Uterus (tissue), 4 donors: ENCODE measurements at places on chromosomes 6 and 20. TPM values are rescaled to one million over a fixed set of nuclear protein-coding genes. Genes with fewer than 3 reads are reported as not detected.

The XKR7 gene
- not detected for total RNA-seq

The NT5E gene
- total RNA-seq, result 58.8 TPM

The IMPG1 gene
- 0.14 TPM for total RNA-seq

The LAMP5 gene
- not detected for total RNA-seq

The DNPH1 gene
- total RNA-seq, result 68.4 TPM

GRCh38 chr6:150302520-150303176 is 66.2 kb upstream of the IYD start:
- no peak for DNase-seq

DNA sequence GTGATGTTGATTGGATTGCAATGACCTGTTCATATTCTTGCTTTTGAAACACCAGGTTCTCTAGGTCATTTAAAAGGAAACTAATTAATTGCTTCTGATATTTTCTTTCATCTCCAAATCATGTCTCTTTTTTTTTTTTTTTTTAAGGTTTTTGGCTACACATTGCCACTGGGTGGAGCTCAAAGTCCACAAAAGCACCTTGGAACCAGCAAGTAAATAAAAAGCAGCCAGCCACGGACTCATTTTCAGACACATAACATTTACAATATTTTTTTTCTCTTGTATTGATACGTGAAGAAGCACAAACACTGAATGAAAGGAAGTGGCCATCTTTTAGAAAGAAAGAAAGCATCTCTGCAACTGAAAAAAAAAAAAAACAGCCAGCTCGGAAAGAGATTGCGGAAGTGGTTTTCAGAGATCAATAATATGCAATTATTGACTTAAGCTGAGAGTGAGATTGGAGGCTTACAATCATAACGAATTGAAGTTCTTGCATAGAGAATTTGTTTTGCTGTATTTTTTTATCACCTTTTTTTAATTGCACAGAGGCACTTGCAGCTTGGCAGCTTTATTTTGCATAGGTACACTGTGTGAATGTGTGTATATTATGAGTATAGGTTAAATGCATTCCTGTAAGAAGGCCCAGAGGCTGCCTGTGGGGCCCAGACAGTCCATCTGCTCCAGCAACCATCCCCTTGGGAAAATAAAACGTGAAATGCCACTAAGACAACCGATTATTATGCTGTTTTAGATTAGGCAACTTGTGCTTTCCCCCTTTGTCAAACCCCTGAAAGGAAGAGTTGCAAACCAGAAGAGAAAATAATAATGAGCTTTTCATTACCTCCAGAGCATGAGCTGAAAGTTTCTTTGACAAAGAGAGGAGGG is 28.2 kb downstream of the CGA start:
- peak; percentile 36 for DNase-seq

- DNase-seq, result no peak
These were observed 953.7 kb downstream of the TFAP2A start for GRCh38 chr6:9461188-9461587.

DNA sequence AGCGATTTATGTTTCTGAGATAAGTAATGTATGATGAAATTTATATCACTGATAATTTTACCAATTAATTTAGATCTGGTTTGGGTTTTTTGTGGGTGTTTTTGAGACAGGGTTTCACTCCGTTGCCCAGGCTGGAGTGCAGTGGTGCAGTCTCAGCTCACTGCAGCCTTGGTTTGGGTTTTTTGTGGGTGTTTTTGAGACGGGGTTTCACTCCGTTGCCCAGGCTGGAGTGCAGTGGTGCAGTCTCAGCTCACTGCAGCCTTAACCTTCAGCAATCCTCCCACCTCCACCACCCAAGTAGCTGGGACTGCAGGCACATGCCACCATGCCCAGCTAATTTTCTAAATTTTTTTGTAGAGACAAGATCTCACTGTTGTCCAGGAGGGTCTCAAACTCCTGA is 13.0 kb downstream of the MRS2 start:
- DNase-seq, result no peak

DNA sequence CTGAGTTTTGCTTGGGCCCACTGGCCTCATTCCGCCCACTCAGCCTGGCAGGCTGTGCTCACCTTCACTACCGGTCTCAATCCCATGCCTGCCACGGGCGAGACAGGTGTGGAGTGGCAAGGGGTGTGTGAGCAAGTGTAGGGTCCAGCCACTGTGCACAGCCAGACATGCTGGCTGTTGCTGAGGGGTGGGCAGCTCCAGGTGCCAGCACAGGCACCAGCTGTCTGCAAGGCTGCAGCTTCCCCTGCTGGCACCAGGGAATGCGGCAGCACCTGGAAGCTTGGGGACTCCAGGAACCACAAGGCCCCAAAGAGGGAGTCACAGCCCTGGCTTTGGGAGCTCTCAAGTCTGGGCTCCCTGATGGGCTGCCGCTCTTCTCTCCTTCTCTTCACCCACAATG is 372.7 kb downstream of the CBLN4 start:
- no peak for DNase-seq

DNA sequence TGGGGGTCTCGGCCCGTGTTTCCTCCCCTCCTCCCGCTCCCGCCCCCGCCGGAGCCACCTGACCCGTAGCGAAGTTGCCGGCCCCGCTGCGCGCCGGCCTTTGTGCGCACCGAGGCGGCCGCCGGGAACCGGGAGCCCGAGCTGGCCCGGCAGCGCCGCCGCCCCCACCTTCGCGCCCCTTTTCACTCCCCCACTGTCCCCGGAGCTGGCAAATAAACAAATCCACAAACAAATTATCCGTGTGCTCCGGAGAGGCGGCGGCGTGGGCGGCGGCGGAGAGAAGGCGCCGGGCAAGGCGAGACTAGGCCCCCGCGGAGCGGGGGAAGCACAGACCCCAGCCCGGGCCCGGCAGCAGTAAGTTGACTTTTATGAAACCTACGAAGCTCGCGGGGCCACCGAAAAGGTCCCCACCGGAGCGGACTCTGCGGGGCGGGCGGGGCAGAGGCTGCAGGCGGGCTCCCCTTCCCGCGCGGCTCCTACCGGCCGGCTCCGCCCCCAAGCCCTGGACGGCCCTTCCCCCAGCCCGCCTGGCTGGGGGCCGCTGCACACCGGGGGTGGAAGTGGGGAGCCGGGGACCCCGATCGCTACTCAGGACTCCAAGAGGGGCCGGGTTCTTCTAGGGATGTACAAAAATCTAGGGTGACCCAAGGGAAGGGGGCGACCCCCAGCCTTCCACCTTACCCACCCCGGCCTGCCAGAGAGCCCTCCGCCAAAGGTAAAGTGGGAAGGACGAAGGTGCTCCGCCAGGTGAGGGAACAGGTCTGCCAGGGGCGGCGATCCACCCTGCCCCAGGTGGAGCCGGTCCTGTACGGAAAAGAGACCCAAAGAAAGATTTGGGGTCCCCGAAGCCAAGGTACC is 40.7 kb downstream of the YTHDF1 start:
- DNase-seq, result no peak

DNA sequence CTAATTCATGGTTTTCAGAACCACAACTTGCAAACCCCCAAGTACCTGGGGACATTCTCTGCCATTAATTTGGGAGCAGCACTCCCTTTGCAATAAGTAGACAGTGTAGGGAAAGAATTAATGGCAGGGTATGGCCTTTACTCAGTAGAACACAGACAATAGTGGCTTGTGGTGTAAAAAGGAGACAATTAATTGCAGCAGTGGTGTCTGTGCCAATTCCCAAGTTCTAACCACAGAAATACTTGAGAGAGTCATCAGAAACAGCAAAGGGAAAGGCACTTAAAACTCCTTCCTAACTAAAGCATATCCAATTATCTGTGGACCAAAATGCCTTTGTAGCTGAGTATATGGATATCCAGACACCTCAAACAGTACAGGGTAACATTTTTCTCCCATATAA is 257.6 kb upstream of the POU3F2 start:
- DNase-seq, result no peak

GRCh38 chr6:112773187-112773586 is 426.1 kb downstream of the RFPL4B start:
- DNase-seq, result no peak

- no peak for DNase-seq
These were observed 215.2 kb downstream of the TAF4 start for GRCh38 chr20:61850457-61850856.

DNA sequence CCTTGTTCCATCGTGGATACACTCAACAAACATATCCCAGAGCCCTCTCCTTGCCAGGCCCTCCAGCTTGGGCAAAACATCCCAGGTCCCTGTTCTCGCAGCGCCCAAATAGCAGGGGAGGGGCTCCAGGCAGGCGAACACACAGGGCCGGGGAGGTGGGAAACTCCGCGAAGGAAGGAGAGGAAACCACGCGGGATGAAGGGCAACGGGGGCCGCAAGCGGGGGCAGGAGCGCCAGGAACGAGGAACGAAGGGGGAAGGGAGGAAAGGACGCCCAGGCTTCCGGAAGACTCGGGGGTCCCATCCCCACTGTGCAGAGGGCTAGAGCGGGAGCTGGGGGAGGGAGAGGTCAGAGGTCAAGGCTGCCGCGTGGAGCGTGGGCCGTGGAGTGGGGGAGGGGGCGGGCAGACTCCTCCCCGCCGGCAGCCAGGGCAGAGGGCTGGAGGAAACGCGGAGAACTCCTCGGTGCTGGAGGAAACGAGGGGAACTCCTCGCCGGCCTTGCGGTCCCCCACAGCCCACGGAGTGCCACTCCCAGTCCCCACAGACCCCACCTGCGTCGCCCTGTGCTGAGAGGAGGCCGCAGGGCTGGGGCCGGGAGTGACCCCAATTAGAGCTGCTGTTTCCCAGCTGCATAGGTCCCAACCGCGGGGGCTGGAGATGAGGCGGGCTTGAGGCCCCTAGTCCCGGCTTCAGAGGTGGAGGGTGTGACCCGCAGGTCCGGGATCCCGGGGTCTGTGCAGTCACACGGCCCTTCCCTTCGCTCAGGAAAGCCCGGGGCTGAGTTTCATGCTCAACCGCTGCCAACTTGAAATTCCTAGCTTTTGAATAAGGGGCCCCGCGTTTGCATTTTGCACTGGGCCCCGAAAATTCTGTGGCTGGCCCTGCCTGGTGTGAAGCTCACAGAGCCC is 1.2 kb upstream of the RBM38 start:
- DNase-seq, result peak; percentile 23

DNA sequence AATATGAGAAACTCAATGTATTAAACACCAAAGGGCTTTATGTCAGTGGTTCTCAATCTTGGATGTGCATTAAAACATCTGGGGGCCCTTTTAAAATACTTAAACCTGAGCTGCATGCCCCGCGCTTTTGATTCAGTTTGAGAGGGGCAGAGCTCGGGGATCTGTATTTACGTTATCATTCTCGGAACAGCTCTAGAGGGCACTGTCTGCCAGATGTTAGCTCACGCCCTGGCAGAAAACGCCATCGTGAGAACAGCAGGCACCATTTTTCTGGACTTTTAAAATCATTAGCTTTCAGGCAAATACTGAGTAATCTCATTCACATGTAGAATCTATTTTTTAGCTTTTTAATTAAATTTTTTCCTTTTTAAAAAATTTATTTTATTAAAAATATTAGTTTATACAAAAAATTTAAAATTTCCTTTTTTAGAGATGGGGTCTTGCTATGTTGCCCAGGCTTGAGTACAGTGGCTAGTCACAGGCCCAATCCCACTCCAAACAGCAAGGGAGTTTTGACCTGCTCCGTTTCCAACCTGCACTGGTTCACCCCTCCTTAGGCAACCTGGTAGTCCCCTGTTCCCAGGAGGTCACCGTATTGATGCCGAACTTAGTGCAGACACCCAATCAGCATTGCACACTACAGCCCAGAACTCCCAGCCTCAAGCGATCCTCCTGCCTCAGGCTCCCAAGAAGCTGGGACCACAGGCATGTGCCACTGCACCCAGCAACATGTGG is 30.0 kb upstream of the ZNF133 start:
- DNase-seq, result no peak
